Adipocyte (in vitro differentiated cells): ENCODE measurements at places on chromosomes 5 and 9.

DNA sequence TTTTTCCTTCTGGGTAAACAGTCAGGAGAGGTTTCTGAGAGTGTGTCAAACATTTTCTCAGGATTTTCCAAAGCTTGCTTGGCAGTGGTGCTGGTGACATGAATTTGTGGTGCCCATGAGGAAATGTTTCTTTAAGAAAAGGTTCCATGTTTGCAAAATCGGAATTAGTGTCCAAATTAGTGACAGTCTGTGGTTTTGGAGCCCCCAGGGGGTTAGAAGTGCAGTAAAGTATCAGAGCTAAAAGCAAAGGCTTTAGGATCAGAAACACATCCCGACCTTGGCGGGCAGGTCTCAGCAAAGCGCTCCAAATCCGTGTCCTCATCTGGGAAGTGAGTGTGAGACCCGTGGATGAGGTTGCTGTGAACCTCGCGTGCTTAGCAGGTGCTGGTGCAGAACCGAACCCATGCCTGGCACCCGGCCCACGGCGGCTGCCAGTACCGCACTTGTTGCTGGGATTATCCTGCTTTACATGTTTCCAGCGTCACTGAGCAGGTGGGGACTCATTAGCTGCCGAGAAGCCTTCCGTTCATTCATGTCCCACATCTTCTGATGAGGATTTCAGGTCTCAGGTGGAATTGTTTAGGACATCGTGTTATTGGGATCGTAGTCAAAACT lies 70.8 kb upstream of the COL5A1 start:
- DNase-seq, result no peak

DNA sequence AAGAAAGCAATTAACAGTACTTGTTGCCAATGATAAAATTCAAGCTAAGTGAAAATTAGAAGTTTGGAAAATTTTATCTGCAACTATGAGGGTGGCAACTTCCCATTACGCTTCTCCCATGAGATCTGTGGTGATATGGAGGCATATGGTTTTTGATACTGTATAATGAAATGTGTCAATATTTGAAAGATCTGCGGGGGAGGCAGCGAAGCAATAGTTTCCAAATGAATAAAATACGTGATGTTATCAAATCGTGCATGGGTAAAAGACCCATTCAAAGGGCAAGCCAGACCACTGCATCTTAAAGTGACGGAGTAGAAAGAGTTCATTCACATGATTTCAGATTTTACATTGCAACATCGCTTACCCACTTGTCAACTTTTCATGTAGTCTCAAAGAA lies 20.9 kb upstream of the BOD1 start:
- no peak for DNase-seq

- DNase-seq, result no peak
These were observed 252.1 kb upstream of the CCNG1 start for GRCh38 chr5:163185315-163185714.

DNA sequence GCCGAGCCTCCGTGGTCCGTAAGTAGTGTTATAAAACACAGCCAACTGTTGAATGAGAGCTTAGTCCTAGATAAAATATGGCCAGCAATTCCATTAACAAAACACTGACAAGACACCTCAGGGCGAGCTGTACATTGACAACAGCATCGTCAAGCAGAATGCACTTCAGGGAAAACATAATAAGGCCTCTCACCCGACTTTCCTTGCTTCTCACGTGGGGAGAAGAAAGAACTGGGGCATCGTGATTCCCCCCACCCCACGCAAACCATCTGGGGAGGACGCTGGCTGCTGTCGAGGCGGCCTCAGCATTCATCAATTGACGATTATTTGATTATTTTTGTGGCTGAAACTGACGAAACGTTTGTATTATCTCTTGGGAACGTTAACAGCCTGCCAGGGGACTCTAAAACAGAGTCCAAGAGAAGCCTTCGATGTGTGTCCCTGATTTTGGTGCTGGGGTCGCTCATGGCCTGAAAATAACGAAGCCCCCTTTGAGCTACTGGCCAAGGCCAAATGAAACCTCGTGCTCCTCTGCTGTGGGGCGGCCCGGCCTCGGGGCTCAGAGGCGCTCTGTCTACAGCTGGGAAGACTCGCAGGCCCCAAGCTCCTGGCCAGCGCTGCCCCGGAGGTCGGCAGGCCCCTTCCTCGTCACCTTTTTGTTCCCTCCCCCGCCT lies 464 bp downstream of the GDF9 start:
- DNase-seq, result no peak

DNA sequence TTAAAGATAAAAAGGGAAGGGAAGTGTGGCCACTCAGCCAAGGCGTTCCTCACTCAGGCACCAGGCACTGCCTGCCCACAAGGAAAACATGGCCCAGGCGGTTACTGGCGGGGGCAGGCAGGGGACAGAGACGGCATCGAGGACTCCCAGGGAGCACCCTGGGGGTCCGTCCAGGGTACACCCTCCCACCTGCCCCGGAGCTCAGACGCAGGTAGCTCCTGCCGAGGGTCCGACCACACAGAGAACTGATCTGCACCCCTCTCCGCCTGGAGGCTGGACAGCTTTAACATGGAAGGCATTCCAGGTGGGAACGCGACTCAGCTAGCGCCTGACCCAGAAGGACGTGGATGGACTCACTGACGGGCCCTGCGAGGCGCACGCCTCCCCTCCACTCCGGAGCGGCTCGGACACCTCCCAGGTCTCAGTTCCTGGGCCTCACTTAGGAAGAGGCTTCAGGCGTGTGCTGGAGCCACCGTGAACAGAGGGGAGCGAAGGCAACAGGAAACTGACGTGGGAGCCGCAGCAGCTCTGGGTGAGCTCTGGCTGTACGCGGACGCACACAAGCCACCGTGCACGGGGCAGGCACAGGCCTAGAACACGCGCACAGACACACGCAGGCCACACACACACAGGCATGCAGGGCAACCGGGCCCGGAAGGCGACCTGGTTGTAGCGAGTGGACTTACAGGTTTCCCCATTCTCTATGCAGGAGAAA lies 47.5 kb downstream of the NKD2 start:
- no peak for DNase-seq

GRCh38 chr5:159971931-159972461 lies 36.9 kb upstream of the TTC1 start:
- DNase-seq, result peak; percentile 28

DNA sequence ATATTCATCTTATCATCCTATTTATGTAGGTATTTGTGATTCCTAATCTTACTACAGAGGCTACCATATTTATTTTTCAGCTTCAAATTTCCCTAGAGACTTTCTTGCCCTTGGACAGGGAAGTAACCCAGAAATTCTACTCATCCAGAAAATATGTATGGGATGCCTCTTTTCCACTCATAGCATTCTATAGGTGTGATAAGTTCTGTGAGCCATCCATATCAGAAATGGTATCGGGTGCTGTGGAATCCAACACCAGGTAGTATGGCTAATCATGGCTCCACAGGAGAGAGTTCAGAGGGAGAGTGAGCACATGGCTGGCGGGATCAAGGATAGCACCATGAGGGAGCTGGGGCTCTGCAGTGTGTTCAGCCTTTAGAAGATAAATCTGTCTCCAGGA lies 349.3 kb upstream of the ACTBL2 start:
- no peak for DNase-seq

- no peak for DNase-seq
These were observed 832 bp downstream of the EIF4EBP3 start for GRCh38 chr5:140548300-140548688.

DNA sequence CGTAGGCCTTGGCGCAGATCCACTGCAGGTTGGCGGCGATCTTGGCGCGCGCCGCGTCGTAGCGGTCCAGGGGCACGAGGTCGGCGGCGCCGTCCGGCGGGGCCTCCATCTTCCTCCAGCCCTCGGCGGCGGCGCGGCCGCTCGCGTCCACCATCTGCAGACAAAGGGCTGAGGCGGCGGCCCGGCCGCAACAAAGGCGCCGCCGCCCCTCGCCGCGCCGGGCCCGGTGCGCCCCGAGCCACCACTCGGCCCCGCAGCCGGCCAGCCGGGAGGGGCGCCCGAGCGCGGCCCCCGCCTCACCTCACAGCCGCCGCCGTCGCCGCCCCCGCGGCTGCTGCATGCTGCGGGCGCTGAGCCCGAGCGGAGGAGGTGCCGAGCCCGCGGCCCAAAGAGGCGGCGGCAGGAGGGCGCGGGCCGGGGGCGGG lies 328 bp downstream of the CAMSAP1 start:
- no peak for DNase-seq

DNA sequence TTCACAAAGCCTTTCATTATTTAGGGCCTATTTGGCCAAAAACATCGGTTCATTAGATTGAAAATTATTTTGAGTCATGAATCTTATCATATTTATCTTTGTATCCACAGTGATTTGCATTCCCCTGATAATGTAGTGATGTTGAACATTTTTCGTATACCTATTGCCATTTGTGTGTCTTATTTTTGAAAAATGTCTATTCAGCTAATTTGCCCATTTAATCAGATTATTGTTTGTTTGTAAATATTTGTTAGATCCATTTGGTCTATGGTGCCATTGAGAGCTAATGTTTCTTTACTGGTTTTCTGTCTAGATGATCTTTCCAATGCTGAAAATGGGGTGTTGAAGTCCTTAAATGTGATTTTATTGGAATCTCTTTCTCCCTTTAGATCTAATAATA lies 439.2 kb upstream of the TYRP1 start:
- no peak for DNase-seq

- no peak for DNase-seq
These were observed 61.8 kb upstream of the LRRTM2 start for GRCh38 chr5:138936968-138937345.

DNA sequence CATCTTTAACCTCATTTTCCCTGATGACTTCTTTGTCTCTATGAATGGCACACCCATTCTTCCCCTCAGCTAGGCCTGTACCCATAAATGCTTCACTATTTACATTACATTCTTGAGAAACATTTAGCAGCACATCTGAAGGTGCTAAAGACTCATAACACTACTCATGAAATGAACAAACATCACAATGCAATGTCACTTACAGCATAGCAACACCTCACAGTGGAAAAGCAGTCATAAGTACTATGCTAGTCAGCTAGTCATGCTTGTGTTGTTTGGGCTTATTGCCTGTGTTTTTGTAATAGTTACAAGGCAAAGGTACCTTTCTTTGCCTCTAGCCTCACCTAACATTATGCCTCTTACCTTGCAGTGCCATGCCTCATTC lies 228.9 kb downstream of the KIAA0825 start:
- no peak for DNase-seq

DNA sequence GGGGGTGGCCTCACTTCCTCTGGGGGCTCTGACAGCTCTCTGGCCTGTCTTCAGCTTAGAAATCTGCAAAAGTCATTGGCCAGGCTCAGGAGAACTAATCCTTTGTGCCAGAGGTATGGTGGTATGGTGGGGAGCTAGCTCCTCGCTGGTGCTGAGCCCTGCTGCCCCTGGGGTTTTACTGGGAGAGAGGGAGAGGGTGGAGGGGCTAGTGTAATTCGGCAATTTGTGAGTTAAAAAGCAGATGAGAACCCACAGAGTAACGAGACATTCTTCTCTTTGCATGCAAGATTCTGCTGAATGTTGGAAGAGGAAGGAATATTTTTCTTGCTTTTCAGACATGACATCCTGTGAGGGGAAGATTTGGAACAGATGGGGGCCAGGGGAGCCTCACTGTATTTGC lies 65.5 kb upstream of the SPRY4 start:
- DNase-seq, result peak; percentile 23

GRCh38 chr9:114822708-114823107 lies 16.9 kb upstream of the TNFSF15 start:
- DNase-seq, result no peak

- no peak for DNase-seq
These were observed 752.1 kb downstream of the DTWD2 start for GRCh38 chr5:118236108-118236849.

GRCh38 chr5:65955746-65956145 lies 29.4 kb downstream of the ERBIN start:
- peak; percentile 38 for DNase-seq

GRCh38 chr9:134959971-134960310 lies 42.2 kb upstream of the FCN1 start:
- no peak for DNase-seq

DNA sequence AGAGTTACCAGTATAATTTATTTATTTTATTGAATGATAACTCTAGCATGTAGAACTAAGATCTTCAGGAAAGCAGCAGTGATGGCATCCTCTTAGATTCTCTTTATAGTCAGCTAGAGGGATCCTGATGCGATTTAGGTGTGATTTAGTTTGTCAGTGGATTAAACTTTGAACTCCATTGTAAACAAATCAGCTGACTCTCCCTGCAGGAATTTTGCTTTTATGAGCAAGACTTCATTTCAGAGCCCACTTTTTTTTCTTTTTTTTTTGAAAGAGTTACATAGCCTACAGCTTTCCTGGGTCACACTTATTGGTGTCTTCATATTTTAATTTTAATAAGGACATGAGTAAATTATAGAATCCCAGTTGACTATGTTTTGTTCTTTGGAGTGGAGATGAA lies 93.8 kb upstream of the SEMA6A start:
- DNase-seq, result no peak

DNA sequence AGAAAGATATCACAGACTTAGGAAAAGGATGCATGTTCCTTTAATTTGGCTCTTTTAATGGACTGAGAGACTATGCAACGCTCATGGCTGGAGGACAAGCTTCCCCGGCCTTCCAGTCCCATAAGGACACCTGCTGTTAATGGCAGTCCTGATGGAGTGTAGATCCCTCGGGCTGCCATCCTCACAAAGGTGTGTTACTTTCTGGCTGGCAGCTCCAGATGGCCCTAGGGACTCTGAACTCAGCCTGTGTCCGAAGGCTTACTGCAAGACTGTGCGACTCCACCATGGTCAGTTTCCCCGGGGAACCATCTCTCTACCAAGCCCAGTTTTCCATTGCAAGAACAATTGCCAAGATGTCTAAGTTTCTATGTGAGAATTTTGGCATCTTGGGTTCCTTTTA lies 25.5 kb upstream of the KCNIP1 start:
- DNase-seq, result no peak

- peak; percentile 97 for DNase-seq
These were observed 6.0 kb downstream of the B4GALT1 start for GRCh38 chr9:33161011-33161588.

DNA sequence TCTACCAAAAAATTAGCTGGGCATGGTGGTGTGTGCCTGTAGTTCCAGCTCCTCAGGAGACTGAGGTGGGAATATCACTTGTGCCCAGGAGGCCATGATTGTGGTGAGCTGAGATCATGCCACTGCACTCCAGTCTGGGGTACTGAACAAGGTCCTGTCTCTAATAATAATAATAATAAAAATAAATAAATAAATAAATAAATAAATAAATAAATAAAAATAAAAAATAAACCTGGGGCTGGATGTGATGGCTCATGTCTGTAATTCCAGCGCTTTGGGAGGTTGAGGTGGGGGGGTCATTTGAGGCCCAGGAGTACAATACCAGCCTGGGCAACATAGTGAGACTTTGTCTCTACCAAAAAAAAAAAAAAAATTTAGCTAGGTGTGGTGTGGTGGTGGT lies 113.7 kb downstream of the ARHGEF28 start:
- no peak for DNase-seq

- no peak for DNase-seq
These were observed 33.7 kb downstream of the AP3S1 start for GRCh38 chr5:115875447-115875846.

DNA sequence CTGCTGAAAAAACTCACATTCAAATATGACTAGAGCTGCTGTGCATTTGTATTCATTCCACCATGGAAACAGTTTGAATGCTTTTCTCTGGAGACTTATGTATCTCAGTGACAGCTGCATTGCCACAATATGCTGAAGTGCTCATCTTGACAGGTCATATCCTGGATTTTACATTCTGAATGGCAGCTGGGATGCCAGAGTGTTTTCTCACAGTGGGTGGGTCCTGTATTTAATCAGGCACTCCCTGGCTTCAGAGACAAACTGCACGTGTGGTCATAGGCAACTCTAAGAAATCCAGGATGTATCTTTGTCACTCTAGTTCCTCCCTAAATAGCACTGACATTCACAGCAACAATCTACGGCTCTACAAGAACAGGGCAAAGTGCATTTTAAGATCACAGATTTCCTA lies 75.6 kb downstream of the ST8SIA4 start:
- no peak for DNase-seq
